ENCODE measurements at places on chromosomes 6 and 20. TPM values are rescaled to one million over a fixed set of nuclear protein-coding genes. Genes with fewer than 3 reads are reported as not detected.

DNA sequence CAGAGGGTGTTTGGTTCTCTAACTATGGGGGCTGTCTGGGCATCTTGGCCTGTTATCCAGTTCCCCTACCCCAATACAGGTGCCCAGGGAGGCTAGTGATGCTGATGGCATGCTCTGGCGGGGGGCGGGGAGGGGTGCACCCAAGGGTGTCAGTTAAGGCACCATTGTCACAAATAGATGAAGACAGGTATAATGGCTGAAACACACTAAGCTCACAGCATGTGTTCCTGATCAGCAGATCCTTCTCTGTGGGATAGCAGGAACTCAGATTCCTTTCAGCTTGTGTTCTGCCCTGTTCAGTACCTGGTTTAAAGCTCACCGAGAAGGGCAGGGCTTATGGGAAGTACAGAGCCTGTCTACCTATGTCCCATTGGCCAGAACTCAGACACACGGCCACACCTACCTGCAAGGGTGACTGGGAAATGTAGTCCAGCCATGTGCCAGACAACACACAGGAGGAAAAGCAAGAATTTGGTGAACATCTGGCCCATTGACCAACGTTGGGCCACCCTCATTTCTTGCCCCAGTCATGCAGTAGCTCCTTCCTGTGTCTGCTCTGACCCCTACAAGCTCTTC lies 3.4 kb upstream of the RSPO4 start:
- DNase-seq, result peak; percentile 66

GRCh38 chr20:40982415-40983145 lies 46.0 kb upstream of the TOP1 start:
- no peak for DNase-seq

DNA sequence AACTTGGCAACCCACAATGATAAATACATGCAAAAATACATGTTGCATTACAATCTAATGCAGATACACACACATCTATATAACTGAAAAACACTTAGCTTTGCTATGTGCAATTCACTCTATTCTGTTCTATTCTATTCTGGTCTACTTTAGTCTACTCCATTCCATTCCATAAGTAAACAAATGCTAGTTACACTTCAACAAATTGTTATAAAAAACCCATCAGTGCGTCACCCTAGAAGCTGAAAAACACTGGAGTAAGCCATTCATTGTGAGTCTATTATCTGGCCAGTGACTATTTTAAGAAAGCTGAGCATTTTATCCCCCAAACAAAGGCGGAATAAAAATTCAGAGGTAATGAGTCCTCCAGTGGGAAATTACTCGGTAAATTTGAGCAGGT lies 315.7 kb upstream of the EPHA7 start:
- no peak for DNase-seq

DNA sequence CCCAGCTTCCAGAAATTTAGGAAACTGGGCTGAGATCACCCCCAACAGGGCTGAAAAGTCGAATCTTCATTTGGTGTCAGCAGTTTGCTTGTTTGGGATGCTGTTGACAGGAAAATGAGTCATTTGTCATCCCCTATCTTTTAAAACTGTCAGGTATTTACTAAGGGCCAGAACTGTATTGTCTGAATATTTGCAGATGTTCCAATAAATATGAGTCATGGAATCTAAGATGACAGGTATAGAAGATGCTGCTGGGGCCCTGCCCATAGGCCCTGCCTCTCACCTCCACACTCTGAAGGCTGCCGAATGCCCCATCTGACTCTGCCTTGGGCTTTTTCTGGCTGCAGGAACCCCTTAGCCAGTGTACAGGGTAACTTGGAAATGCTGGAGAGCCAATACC lies 3.9 kb downstream of the ETV7 start:
- DNase-seq, result peak; percentile 30

DNA sequence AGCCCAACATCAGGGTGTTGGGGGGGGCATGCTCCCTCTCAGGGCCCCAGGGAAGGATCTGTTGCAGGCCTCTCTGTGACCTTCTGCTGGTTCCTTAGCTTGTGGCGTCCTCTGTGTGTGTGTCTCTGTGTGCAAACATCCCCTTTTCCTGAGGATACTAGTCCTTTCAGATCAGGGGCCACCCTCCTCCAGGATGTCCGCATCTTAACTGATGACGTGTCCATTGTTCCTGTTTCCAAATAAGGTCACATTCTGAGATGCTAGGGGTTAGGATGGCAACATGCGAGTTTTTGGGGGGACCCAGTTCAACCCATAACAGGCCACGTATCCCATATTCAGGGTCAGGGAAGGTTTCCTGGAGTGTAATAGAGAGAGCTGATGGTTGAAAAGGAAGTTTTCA lies 40.9 kb downstream of the GMPR start:
- DNase-seq, result no peak

GRCh38 chr6:30411515-30412207 lies 66.7 kb downstream of the RPP21 start:
- DNase-seq, result no peak

- no peak for DNase-seq
Observed at GRCh38 chr6:26008470-26008869, 45.9 kb downstream of the TRIM38 start.

- no peak for DNase-seq
Observed at GRCh38 chr6:75935473-75935793, 137.0 kb downstream of the IMPG1 start.

Gene TMEM74B
- polyA plus RNA-seq, result 3.7 TPM

GRCh38 chr6:7315948-7316365 lies 3.0 kb upstream of the SSR1 start:
- DNase-seq, result no peak

Gene ECT2L
- not detected for polyA plus RNA-seq

- no peak for DNase-seq
Observed at GRCh38 chr6:137223370-137224131, 4.4 kb upstream of the IFNGR1 start.

DNA sequence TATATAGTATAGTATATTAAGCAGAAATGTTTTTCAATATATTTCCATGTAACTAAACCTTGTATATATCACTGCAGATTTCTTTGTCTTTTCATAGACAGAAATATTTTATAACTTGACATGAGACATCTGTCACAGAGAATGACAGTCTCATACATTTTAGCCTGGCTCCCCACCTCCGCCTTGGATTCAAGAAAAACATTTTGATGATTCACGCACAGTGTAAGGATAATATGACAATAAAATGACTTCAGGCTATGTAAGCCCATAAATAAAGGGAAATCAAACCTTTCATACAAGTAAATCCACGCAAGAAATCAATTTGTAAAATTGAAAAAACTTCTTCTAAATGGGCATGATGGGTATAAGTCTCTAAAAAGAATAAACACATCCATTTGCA lies 36.4 kb downstream of the FBXO5 start:
- DNase-seq, result no peak

DNA sequence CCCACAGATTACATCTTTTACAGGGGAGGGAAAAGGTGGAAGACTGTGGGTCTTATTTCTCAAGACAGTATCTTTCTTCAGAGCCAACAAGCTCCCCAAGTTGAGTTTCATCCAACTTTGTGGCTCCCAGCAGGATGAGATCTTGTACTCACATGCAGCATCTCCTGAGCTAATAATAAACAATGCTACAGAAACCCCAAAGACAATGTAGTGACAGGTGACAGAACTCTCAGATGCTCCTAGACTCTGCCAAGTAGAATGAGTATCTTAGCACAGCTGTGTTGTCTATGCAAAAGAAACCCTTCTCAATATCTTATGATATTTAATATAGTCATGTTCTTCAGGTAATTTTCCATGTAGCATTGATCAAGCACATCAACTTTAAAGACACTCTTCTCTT lies 90.0 kb downstream of the TBX18 start:
- DNase-seq, result no peak

- DNase-seq, result no peak
Observed at GRCh38 chr6:135832166-135832565, 19.3 kb upstream of the PDE7B start.

GRCh38 chr20:21380711-21381110 lies 16.6 kb downstream of the NKX2-4 start:
- DNase-seq, result no peak

Gene CALHM6
- polyA plus RNA-seq, result not detected

GRCh38 chr6:89580997-89581666 lies 57.4 kb downstream of the LYRM2 start:
- no peak for DNase-seq

Gene TRIM15
- polyA plus RNA-seq, result 0.09 TPM

DNA sequence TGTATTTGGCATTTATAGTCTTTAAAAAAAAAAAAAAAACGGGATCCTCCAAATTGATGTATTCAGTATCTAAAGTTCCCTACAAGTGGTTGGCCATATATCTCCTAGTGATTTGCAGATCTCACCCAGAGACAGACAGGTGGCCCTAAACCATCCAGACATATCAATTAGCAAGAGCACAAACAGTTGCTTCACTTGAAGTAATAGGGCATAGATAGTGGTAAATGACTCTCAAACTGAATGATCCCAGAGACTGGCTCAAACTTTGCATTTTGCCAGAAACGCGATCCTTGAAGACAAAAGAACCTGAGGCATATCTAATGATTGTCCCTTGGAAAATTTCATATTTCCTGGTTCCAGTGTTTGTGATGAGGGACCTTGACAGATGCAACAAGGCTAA lies 54.6 kb downstream of the HMGCLL1 start:
- no peak for DNase-seq

Gene RNF144B
- polyA plus RNA-seq, result 0.36 TPM

Gene TRIM40
- polyA plus RNA-seq, result 0.05 TPM

Gene CITED2
- 6.4 TPM for polyA plus RNA-seq

DNA sequence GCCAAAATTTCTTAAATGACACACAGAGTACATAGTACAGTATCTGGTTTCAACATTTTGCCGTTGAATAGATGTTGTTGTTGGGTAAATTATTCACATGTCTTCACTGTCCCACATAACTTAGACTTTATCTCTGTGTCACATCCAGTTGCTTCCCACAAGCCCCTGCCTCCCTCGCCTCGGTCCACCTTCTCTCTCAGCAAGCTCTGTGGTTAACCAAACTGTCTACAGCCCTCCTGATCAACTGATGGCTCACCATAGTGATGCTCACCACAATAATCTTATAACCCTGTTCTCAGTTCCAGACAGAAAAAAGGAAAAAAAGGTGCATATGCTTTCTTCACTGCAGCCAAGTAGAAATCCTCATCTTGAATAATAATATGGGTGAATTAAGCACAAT lies 23.0 kb downstream of the IL17F start:
- no peak for DNase-seq

Gene CST4
- not detected for polyA plus RNA-seq

DNA sequence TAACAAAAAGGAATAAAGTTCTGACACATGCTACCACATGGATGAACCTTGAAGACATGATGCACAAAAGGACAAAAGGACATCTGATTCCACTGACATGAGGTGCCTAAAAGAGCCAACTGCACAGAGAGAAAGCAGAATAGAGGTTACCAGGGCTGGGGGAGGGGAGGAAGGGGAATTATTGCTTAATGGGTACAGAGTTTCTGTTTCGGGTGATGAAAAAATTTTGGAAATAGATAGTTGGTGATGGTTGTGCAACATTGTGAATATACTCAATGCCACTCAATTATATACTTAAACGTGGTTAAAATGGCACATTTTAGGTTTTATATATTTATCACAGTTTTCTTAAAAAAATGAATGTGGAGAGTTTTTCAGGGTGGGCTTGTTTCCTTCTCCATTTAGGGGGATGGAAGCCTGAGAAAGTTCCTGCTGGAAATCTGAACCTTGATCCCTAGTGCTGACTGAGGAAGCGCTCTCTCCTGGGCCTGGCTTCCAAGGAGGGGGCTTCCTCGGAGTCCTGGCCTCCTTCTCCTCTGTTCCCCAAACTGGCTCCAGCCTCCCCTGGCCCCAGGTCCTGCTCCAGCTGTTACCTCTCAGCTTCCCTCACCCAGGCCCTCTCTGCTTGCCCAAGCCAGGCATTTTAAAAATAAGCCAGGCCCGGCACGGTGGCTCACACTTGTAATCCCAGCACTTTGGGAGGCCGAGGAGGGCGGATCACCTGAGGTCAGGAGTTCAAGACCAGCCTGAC lies 79.2 kb downstream of the NOL4L start:
- DNase-seq, result no peak

- DNase-seq, result no peak
Observed at GRCh38 chr6:109834131-109834530, 143.0 kb downstream of the FIG4 start.

GRCh38 chr6:15674690-15675386 lies 12.0 kb upstream of the DTNBP1 start:
- no peak for DNase-seq

DNA sequence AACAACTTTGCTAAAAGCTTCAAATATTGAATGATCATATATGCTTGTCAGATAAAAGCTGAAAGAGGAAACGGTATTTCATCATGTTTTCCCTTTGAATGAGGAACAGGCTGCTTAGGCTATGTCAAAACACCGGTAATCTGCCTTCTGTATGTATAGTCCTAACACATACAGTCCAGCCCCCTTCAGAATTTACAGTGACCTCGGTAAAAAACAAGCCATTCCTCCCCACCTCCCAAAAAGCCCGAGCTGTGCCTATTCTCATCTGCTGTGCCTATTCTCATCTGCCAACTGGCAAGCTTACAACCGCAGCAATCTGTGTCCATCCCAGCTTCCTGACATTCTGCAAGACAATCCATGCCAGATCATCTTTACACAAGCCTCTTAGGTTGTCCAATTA lies 26.8 kb upstream of the UBE2J1 start:
- DNase-seq, result no peak

DNA sequence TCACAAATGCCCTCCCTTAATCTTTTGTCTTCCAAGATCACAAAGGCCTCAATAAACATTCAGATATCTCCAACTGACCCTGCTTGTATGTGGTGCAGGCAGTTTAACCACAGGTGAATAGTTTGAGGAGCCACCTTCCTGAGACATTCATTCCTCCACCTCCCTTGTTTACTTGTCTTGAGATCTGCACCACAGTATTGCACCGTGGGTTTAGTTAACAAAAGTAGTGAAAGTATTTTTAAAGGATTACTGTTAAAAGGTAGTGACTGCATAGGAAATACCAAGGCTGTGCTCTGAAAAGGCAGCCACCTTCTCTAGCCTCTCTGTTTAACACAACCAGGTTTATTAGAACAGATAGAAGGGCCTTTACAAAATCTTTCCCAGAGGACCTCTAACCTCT lies 46.5 kb downstream of the SESN1 start:
- DNase-seq, result no peak

DNA sequence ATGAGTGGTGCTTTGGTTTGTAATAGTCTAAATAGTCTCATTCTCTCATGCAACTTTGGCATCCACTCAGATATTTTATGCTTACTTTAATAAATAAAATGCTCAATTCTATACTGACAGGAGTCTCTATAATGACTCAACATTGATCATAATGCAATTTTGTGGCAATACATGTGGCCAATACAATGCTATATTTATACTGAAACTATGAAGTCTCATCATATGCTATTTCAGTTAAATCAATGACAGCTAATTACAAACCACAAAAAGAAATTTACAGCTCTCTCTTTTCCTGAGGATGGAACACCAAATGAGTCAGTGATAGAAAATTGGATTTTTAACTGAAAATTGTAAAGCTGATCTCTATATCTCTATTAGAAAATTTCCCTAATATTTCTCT lies 77.1 kb downstream of the WASF1 start:
- no peak for DNase-seq

- DNase-seq, result no peak
Observed at GRCh38 chr20:5621305-5621704, 128.9 kb upstream of the SHLD1 start.

GRCh38 chr6:161590961-161591627 lies 317.2 kb upstream of the AGPAT4 start:
- DNase-seq, result no peak

GRCh38 chr20:13487202-13487601 lies 151.5 kb downstream of the TASP1 start:
- no peak for DNase-seq

All from A549 (cell line).